ENCODE measurements at places on chromosomes 2 and 18.

GRCh38 chr2:16653083-16653375, 12.6 kb downstream of the CYRIA start:
- DNase-seq, result no peak

DNA sequence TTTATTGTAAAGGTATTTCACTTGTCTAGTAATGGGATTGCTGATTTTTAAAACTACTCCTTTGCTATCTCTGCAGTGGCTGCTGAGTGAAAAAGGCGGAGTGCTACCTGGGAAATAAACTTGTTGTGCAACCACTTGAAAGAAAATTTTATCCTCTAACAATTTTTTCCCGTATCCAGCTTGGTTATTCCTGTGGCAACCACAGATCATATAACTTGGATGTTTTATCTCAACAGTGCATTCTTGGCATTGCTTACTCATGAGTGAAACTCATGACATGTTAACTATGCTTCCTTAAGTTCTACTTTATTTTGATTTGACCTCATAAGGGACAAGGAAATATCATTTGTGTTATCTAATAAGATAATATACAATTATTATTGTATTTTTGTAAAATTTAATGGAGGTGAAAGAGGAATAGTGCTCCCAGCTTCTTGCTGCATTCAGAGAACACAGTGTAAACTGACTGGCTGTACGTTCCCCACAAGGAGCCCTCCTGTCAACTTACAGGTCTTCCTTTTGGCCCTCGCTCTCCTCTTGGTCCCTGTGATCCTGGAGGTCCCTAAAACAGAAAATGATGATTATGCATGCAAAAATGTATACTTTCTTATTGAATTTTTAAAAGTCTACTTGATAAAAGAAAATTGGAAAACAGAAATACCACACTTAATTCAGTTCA, 82.7 kb downstream of the COL5A2 start:
- no peak for DNase-seq

- DNase-seq, result no peak
Observed at GRCh38 chr2:208781166-208781565, 374.6 kb downstream of the PTH2R start.

GRCh38 chr2:138058427-138058826, 94.2 kb downstream of the HNMT start:
- DNase-seq, result no peak

- DNase-seq, result no peak
Observed at GRCh38 chr2:144358374-144358964, 161.4 kb downstream of the ZEB2 start.

- DNase-seq, result peak; percentile 23
Observed at GRCh38 chr2:10659898-10660568, 29.7 kb downstream of the NOL10 start.

GRCh38 chr18:765764-766549, 46.1 kb downstream of the YES1 start:
- no peak for DNase-seq

- DNase-seq, result no peak
Observed at GRCh38 chr2:112273349-112273748, 2.0 kb upstream of the ZC3H6 start.

DNA sequence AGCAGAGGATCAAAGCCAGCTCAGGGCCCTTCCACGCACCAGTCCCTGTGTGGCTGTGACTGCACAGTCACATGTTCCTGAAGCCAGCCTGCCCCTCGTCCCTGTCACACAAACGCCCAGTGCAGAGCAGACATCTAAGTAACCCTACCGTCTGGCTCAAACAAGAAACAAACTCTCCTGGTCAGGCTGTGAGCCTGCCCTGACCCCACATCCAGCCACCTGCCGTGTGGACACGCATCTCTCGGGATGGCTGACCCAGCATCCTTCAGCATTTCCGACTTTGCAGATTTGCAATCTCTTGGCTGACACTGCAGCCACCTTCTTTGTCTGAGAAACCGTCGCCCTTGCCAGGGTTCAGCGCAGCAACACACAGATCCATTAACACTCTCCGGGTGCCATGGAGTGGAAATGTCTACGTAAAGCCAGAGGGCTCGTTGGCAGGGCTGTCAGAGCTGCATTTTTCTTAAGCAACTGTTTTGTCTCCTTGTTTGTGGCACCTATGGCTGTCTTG, 82.3 kb upstream of the ASAP2 start:
- no peak for DNase-seq

- no peak for DNase-seq
Observed at GRCh38 chr2:55097461-55098410, 47.5 kb upstream of the RTN4 start.

- DNase-seq, result no peak
Observed at GRCh38 chr2:111884592-111884964, 585 bp upstream of the ANAPC1 start.

- no peak for DNase-seq
Observed at GRCh38 chr2:62570861-62571698, 65.1 kb upstream of the TMEM17 start.

- no peak for DNase-seq
Observed at GRCh38 chr2:112960230-112960825, 17.5 kb upstream of the IL36G start.

- no peak for DNase-seq
Observed at GRCh38 chr18:80124131-80124530, 15.1 kb downstream of the ADNP2 start.

GRCh38 chr2:152715854-152716428, 1.3 kb downstream of the PRPF40A start:
- no peak for DNase-seq

DNA sequence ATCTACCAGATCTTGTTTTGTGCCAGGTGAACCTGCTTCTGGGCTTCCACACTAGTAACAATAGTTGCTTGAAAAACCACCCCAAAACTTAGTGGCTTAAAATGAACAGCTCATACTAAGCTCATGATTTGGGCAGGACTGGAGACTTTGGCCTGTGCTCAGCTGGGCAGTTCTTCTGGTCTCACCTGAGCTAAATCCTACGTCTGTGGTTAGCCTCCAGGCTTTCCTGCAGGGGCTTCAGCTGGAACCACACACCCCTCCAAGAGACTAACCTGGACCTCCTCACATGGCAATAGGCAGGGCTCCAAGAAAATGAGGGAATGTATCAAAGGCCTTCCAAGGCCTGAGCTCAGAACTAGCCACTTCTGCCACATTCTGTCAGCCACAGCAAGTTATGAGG, 144.1 kb downstream of the CD8B2 start:
- DNase-seq, result no peak

GRCh38 chr18:56565551-56566345, 72.6 kb downstream of the TXNL1 start:
- DNase-seq, result no peak

DNA sequence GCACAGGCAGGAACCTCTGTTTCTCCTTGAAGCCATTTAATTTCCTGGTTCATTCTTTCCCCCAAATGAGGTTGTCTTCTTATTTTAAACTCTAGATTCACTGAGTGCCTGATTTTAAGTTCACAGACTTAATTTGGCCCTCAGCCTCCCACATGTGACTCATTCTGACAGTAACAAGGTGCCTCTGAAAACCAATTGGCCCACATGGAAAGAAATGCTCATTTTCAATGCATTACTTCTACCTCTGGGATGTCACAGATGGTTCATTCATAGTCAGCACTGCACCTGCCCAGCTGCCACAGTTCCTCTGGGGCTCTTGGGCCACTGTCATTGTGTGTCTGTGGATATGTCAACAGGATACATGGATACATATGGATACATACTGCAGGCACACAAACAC, 140.4 kb upstream of the CAPN13 start:
- DNase-seq, result no peak

Data from globus pallidus (tissue), 1 donor.